ENCODE measurements at places on chromosomes 6 and 20.

- no peak for DNase-seq
Measured at GRCh38 chr6:22068561-22069305, 228.1 kb downstream of the PRL start.

GRCh38 chr20:57323034-57323433, 6.6 kb upstream of the SPO11 start:
- no peak for DNase-seq

DNA sequence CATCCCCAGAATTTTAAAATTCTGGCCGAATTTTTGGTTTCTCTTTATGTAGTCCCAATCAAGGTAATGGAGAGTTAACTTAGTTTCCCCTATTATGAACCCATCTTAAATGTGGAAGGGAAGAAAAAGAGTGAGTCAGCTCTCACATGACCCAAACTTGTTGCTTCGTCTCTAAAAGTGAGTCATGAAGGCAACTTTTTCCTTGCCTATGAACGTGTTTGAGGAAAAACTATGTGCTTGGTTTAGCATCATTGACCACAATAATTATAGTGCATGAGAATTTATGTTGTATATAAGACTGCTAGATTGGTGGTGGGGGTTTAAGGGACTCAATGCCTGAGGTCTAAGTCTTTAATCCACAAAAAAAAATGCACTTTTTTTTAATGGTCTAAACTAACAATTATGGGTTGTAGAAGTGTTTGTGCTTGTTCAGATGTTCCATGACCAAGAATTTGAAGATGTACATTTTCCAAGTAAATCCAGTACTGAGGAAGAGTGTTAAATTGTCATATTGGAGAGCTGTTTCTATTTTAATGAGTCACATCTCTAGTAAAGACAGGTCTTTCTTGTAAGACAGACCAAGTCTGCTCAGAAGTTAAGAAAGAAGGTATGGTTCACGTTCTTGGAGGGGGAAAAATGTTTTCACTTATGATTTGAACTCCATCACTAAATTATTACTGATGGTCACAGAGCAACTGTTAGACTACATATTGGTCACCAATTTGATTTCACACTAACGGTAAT, 409.9 kb upstream of the MARCKS start:
- DNase-seq = no peak

GRCh38 chr20:17710379-17711266, 10.9 kb downstream of the BANF2 start:
- no peak for DNase-seq

DNA sequence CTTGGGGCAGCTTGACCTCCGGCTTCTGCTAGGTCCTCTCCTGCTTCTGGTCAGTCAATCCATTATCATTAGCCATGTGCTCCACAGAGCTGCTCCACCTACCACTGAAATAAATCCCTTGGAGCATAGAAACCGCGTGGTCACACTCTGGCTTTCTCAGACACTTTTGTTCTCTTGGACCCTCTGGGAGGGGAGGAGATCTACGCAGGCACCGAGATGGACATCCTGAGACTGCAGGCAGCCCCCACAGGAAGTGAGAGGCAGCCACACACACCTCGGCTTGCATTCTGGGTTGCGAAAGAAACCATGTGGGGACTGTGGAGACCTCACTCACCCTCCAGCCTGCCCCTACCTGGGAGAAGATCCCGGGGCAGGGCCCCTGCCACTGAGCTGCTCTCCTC, 79.5 kb downstream of the FYN start:
- DNase-seq = no peak

DNA sequence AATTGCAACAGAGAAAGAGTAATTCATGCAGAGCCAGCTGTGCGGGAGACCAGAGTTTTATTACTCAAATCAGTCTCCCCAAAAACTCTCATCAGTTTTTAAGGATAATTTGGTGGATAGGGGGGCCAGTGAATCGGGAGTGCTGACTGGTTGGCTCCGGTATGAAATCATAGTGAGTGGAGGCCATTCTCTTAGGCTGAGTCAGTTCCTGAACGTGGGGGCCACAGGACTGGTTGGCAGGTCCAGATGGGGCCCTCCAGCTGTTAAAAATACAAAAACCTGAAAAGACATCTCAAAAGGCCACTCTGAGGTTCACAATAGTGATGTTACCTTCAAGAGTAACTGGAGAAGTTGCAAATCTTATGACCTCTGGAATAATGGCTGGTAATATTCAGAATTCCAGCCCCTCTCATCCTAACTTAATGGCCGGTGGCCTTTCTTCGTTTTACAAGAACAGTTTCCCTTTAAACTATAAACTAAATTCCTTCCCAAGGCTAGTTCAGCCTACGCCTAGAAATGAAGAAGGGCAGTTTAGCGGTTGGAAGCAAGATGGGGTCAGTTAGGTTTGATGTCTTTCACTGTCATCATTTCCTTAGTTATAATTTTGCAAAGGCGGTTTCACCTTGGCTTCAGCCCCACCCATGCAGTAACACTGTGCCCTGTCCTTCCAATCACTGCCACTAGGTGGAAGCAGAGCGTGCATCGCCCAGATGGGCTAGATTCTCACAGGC, 6.8 kb upstream of the MICA start:
- peak; percentile 41 for DNase-seq

- DNase-seq = no peak
Measured at GRCh38 chr6:27294409-27294808, 17.7 kb downstream of the POM121L2 start.

DNA sequence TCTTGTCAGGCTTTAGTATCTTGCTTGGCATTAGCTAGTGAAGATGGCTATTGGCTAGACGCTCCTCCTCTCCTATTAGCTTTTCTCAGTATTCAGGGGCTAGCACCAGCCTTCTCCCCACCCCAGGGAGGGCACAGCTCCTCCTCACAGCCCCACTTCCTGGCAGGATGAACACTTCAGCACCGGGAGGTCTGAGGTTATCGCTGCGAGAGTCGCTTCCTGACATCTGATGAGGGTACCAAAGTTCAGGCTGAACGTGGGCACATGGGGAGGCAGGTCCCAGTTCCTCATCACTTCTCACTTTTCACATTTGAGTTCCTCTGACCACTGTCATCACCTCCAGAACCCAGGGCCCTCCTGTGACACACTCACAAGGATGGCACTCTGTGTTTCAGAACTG, 66.6 kb downstream of the LAMA4 start:
- no peak for DNase-seq

- DNase-seq = peak; percentile 66
Measured at GRCh38 chr6:156449128-156449527, 328.1 kb upstream of the ARID1B start.

GRCh38 chr6:170444056-170444591, 109.0 kb downstream of the PSMB1 start:
- peak; percentile 49 for DNase-seq

- DNase-seq = no peak
Measured at GRCh38 chr6:88730611-88731011, 232.8 kb downstream of the RNGTT start.

GRCh38 chr6:143098054-143098671, 37.5 kb downstream of the AIG1 start:
- no peak for DNase-seq

DNA sequence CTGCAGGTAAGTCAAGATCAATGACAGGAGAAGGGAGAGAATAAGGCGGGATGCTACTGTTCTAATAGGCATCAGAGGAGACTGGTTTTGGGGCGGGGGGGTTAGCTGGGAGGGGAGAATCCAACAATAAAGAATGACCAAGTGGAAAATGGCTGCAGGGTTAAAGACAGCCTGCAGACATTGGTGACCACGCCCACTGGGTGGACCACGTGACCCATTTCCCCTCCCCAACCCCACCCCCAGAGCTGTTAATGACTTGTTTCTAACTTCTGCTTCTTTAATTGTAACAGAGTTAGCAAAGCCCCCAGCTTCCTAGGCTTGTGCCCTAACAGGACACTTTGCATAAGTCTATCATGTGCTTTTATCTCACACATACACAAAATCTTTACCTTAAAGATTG, 344.5 kb downstream of the KIF16B start:
- DNase-seq = no peak
